Forelimb muscle (tissue), 1 donor: ENCODE measurements at places on chromosomes 4 and X. TPM values are rescaled to one million over a fixed set of nuclear protein-coding genes. Genes with fewer than 3 reads are reported as not detected.

DNA sequence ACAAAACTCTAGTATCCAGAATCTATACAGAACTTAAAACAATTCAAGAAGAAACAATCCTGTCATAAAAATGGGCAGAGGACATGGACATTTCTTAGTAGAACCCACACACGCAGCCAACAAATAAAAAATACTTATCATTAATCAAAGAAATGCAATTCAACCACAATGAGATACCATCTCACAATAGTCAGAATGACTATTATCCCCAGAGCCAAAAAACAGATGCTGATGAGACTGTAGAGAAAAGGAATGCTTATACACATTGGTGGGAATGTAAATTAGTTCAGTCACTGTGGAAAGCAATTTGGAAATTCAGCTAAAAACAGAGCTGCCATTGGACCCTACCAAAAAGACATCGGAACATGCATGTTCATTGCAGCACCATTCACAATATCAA, 37.9 kb downstream of the RAB40AL start:
- no peak for DNase-seq

The FAM114A1 gene
- polyA plus RNA-seq = 50.2 TPM

GRCh38 chrX:124518885-124519284, 172.5 kb downstream of the SH2D1A start:
- no peak for DNase-seq

DNA sequence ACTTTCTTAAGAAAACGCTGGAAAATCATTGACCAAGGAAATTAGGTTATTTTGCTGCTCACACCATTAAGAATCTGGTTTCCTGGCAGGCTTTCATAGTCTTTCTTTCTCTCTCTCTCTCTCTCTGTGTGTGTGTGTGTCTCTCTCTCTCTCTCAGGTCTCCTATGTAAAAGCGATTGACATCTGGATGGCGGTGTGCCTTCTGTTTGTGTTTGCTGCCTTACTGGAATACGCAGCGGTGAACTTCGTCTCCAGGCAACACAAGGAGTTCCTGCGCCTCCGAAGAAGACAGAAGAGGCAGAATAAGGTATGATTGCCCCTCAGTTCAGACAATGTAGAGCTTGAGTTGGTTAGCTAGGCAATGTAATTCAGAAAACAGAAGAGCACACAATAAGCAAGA, 161.2 kb downstream of the GLRA2 start:
- no peak for DNase-seq

DNA sequence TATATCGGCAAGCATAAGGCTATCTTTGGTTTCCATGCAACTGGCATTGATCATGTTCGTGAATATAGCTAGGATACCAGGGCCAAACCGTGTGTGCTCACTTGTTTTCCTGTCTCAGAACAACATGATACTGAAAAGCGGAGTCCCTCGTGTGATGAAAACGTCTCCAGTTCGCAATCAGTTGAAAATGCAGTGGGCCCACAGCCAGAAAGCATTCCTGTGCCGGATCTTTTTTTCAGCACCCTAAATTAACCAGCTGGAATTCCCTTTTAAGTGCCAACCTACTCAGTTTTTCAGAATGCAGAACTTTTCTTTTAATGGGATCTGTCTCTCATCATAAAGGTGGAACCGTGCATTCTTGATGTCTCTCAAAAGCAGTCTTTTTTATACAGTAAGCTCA, 130.8 kb upstream of the FRG1 start:
- no peak for DNase-seq

DNA sequence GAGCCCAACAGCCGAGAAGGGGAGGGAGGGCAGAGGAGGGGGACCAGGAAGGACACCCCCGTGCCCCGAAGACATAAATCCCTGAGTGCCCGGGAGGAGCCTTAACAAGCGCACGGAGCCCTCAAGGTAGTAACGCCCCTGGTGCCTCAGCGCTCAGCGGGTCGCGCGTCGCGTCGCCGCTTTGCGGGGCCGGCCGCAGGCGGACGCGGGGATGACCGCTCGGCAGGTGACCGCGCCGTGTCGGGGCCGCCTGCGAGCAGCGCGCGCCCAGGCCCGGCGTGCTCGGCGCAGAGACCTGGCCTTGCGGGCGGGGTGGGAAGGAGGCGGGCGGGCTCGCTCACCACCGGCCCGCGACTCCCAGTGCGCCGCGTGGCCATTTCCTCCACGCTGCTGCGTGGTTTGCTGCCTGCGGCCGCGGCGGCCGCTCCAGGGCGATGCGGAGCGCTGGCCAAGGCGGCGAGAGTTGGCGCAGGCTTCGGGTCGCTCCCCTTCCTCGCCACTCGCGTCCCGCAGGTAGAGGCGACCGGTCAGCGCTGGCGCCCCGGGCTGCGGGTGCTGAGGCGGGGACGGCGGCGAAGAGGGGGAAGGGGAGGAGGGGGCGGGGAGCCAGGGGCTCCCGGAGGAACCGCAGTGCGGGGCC, 632 bp downstream of the CCSER1 start:
- no peak for DNase-seq

The DDIT4L gene
- polyA plus RNA-seq = 12.5 TPM

The IL13RA1 gene
- 26.6 TPM for polyA plus RNA-seq

DNA sequence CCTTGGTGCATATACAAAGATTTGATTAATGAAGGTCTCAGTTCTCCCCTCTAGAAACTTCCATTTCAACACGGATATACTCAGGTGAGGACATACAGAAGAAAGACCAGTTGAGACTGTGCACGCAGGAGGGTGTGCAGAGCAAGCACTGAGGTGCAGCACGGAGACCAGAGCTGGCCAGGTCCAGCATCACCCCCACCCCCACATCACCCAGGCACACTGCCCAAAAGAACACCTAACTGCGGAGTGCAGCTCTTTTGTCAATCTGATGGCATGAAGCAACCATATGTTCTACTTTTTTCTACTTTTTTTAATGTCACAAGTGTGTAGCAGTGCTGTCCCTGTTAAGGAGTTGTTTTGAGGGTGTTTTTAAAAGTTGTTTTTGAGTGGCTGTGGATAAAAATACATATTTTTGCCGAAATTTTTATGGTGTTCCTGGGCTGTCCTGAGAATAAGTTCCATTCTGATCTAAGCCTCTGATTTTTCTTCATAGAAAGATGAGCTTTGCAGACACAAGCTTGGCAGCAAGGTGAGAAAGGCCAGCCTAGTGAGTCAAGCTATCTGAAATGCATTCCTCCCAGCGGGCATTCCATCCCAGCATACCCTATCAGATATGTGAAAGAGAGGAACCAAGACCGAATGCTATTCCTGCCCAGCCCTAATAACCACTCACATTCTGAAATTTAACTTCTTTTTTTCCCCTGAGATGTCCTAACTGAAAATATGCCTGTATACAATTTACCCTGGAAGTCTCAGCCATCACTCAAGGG, 173.7 kb downstream of the PTTG2 start:
- no peak for DNase-seq

The NHSL2 gene
- polyA plus RNA-seq = 6.7 TPM

The RBMX2 gene
- polyA plus RNA-seq = 19.1 TPM

- DNase-seq = no peak
Observed at GRCh38 chr4:146646593-146647325, 8.1 kb downstream of the POU4F2 start.

GRCh38 chrX:1419545-1420355, 27.8 kb upstream of the SLC25A6 start:
- DNase-seq = no peak

The CFI gene
- 6.5 TPM for polyA plus RNA-seq

GRCh38 chr4:142656178-142656577, 189.9 kb downstream of the INPP4B start:
- peak; percentile 1 for DNase-seq

GRCh38 chr4:62450740-62451139, 1250.6 kb downstream of the ADGRL3 start:
- DNase-seq = no peak

DNA sequence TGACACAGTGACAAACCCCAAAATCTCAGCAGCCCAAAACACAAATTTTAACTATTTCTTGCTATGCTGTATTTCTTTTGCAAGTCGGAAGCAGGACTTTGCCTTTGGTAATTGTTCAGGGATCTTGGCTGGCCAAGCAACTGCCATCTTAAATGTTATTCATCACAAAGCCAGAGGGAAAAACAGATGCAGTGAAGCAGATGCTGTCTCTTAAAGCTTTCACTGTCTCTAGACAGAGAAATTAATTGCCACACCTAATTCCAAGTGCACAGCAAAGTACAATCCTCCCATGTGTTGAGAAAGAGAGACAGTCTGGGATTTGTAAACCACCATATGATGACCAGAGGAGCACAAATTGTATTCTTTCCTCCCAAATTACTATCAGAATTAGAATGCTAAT, 30.0 kb upstream of the GALNT7 start:
- no peak for DNase-seq

- DNase-seq = no peak
Observed at GRCh38 chr4:66693694-66694093, 851.6 kb downstream of the CENPC start.

GRCh38 chr4:68906780-68907137, 44.8 kb downstream of the UGT2A3 start:
- no peak for DNase-seq

DNA sequence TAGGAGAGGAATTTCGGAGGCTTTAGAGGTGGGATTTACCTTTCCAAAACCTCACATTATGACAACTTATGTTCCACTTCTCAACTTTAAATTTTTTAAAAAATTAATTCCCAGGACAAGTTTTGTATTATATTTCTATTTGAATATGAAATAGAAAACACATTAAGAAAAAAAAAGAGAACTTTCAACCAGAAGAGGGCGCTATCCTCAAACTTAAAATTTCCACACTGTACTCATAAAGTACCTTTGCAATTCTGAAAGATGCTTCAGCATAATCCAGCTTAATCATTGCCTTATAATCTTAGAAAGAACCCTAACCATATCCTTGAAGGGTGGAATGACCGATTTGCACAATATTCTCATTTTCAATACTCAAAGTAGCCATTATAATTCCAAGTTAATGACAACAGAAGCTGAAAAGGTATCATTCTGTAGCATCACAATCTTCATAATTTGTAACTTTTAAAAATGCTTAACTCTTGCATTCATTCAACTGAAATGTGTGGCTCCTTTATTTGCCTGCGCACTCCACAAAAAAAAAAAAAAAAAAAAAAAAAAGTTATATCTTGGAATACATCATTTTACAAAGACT, 158.0 kb downstream of the KCNIP4 start:
- no peak for DNase-seq

DNA sequence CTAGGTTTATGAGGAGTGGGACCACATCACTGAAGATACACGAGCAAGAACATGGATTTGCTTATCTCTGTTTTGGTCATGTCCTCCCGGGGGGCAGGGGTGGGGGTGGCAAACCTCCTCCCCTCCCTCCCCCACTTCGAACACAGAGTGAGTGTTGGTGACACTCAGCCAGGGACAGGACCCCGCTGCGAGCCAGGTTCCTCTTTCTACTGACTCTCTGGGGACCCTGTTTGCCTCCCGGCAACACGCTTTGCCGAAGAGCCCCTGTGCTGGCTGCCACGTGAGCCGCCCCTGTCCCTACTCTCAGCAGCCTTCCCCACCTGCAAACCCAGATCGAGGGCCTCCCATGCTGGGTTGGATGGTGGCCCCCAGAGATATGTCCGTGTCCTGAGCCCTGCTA, 34.7 kb downstream of the P2RY8 start:
- no peak for DNase-seq

DNA sequence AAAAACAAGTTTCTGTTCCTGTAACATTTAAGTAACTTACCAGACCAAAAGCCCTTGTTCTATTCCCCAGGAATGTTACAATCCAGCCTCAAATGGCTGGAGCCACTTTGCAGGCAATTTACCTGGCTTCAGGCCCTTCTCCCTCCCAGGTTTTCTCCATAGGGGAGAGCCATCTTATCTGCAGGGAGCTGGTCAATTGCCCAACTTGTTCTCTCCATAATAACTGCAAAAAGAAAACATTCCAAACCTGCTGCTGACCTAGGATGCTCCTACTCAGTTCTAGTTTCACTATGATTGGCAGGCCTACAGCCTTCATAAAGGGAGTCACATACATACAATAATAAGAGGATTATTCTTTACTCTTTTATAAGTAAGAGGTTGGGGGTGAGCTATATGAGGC, 670.7 kb downstream of the PCDH7 start:
- no peak for DNase-seq

GRCh38 chr4:150363721-150364688, 217.9 kb upstream of the MAB21L2 start:
- no peak for DNase-seq

The C4orf50 gene
- polyA plus RNA-seq = 0.01 TPM

DNA sequence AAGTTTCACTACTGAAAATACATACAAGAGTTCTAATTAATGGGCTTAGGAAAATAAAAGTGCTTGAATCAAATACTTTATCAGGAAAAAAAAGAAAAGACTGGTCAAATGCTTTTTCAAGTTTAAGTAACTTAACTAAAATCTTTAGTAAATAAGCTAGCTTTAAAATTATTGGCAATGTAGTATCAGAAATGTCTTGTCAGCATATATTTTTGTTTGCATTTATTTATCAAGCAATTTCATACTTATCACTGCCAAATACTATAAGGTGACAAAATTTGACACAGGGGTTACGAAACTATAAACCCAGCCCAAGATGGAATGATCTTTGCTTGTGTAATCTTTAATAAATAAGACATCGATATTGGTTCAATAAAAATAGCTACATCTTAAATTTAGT, 31.8 kb upstream of the MAGEA4 start:
- DNase-seq = no peak

DNA sequence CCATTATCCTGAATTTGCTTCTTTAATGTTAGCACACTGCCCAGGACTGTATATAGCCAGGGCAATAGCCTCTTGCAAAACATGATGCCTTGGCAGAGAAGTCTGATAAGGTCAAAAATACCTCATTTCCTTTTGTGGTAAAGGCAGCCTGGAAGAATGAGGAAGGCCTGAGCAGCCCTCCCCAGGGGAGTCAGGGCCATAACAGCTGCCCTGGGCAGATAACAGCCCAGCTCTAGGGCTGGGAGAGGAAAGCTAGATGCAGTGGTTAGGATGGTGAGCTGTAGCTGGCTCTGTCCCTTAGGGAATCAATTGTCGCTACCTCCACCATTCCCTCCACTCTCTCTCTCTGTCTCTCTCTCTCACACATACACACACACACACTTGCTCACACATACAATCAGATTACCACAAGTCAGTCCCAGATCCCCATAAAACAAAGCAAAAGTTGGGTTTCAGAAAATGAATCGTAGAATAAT, 29.2 kb downstream of the EFHC2 start:
- DNase-seq = no peak

The STK32B gene
- 5.4 TPM for polyA plus RNA-seq

GRCh38 chr4:175435381-175435783, 376.7 kb downstream of the GPM6A start:
- no peak for DNase-seq

GRCh38 chr4:73673286-73673685, 53.0 kb upstream of the RASSF6 start:
- DNase-seq = no peak

DNA sequence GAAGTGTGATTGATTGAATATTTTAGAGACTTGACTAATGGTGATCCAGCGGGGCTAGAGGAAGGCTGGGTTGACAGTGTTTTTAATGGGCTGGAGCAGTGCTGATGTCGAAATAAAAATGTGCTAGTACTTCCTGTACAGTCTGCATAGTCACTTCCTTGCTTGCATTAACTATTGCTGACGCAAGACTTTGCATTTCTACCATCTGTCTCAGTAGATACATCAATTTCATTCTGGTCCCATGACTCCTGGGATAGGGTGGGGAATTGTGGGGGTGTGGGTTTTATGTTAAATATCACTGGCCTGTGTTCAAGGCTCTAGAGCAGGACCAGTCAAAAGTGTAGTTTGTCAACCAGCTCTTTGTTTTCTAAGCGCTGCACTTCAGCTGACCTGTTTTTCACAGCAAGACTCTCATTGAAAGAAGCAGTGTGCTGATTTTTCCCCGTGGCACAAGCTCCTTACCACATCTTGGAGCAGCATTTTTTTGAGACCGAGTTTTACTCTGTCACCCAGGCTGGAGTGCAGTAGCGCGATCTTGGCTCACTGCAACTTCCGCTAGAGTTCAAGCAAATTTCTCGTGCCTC, 35.2 kb upstream of the PHEX start:
- DNase-seq = no peak

- DNase-seq = no peak
Observed at GRCh38 chr4:102572452-102572851, 71.3 kb downstream of the NFKB1 start.
